ENCODE measurements at places on chromosomes 4 and X. TPM values are rescaled to one million over a fixed set of nuclear protein-coding genes. Genes with fewer than 3 reads are reported as not detected.

- DNase-seq = peak; percentile 77
Measured at GRCh38 chrX:153981771-153982533, 9.4 kb downstream of the TMEM187 start.

- peak; percentile 11 for DNase-seq
Measured at GRCh38 chrX:110156167-110156754, 153.3 kb downstream of the TMEM164 start.

- DNase-seq = no peak
Measured at GRCh38 chrX:101691835-101692234, 32.2 kb upstream of the ARMCX2 start.

- DNase-seq = no peak
Measured at GRCh38 chrX:48491809-48492208, 15.8 kb downstream of the FTSJ1 start.

- no peak for DNase-seq
Measured at GRCh38 chrX:132948648-132949260, 9.7 kb downstream of the HS6ST2 start.

DNA sequence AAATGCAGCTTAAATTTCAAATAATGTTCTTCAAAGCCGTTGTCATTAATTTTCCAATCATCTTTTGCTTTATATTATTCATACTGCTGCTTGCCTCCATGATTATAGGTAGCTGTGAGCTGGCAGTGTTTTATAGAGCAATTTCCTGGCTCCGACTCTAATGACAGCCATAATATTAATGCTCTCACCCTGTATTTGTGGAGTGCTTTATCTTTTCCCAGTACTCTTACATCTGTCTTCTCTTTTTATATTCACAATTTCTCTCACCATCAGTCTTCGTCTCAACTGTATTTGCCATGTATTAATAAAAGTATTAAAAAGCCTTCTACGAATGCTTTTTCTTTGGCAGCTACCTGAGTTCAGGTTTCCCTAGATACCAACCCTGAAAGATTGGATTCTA lies 21.0 kb downstream of the ATXN3L start:
- no peak for DNase-seq

DNA sequence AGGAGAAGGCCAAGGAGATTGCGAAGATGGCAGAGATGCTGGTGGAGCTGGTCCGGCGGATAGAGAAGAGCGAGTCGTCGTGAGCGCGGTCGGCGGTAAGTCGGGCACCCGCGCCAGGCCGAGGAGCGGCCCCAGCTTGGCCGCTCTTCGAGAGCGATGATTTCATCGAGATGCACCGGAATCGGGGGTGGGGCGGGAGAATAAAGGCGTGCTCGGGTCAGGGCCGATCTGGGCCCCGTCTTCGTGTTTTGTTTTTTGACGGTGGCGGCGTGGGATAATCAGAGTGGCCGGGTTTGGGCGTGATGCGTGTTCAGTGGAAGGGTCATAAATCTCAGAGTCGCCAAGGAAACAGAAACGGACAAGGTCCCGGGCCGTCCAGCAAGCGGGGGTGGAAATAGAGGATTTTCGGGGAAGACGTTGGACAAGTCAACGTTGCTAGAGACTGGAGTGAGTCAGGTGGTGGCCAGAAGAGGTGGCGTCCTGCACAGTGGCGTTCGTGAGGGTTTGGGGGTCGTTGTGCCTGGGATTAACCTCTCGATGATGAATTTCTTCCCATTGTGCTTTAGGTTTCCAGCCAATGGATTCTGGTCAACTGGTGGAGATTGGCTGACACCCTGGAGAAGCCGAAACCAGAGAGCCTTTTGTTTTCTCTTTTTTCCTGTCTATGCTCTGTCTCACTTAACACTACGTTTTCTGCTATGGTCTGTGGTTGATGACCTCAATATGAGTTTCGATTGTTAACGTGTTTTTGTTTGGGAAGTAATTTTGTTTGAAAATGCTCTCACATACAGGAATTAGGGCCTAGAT lies 882 bp downstream of the MRFAP1 start:
- DNase-seq = peak; percentile 52

DNA sequence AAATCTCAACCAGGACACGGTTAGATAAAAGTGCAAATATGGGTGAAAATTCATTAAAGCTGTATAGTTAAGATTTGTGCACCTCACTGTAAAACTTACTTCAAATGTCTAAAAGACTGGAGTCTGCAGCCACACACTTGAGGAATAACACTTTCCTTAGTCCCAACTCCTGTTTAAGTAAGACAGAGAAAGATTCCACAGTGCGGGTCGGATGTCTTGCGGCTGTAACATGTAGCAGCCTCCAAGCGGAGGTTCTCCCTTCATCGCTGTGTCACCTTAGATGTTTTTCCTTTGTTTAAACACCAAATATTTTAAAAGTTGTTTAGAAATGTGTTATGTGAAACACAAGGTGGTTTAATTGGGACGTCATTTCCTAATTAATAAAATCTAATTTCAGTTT lies 905 bp upstream of the MAEA start:
- no peak for DNase-seq

GRCh38 chr4:100913685-100914084 lies 395.9 kb upstream of the EMCN start:
- no peak for DNase-seq

GRCh38 chrX:20623448-20623847 lies 356.7 kb upstream of the RPS6KA3 start:
- DNase-seq = no peak

- DNase-seq = no peak
Measured at GRCh38 chr4:158793021-158793420, 24.2 kb downstream of the FNIP2 start.

DNA sequence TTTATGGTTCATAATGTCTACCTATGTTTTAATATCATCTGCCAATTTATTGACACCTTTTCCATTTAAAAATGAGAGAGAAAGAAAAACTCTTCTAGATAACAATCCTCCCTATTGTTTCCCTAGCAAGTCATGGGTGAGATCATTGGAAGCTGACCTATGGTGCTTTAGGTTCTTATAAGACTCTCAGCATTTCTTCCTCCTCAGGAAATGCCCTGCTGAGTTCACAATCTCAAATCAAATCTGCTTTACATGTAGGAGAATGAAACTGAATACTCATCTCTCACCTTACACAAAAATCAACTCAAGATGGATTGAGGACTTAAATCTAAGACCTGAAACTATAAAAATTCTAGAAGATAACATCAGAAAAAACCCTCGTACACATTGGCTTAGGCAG lies 267.4 kb downstream of the RAPGEF2 start:
- DNase-seq = no peak

- no peak for DNase-seq
Measured at GRCh38 chr4:177737387-177737940, 295.2 kb upstream of the AGA start.

DNA sequence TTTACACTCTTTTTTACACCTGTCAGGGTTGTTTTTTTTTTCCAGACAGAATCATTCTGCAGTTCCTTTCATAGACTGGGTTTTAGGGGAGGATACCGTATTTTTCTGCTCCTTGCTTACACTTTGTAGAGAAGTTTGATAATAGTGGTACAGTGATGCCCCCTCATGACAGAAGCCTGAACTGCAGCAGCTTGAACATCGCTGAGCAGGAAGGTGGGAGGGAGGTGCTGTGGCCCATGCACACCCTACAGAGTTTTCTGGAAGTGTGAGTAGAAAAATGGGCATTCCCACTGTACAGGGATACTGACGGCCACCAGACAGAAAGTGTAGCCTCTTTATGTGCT lies 54.5 kb downstream of the RAB40A start:
- peak; percentile 74 for DNase-seq

GRCh38 chrX:15398874-15399273 lies 14.7 kb upstream of the VEGFD start:
- DNase-seq = no peak

DNA sequence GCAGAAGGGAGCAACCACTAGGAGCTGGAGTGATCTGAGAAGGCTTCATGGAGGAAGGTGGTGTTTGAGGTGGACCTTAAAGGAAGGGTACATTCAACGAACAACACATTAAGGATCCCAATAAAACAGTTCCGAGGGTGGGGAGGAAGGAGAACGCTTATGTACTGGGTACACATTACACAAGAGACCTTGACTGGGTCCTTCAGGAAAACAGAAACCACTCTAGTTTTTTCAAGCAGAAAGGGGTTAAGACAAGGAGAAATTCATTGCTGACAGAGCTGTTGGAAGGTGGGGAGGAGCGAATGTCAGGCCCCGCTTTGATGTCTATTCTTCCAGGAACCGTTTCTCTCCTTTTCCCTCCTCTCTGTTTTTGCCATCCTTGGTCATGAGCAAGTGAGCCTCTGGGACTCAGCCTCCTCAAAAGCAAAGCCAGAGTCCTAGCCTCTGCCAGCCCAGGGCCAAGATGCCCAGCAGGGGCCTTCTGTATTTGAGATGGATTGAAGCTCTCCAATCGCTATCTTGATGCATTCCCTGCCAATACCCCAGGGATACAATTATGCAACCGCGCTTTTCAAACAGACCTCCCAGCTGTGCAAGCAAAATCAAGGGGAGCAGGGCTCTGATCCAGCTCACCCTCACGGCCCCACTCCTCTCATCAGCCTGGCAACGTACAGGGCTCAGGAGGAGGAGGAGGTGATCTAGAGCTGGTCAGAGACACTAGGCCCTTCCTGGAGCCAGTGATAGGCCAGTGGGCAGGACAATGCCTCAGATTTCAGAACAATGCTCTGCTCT lies 48.4 kb downstream of the ZBTB49 start:
- no peak for DNase-seq

DNA sequence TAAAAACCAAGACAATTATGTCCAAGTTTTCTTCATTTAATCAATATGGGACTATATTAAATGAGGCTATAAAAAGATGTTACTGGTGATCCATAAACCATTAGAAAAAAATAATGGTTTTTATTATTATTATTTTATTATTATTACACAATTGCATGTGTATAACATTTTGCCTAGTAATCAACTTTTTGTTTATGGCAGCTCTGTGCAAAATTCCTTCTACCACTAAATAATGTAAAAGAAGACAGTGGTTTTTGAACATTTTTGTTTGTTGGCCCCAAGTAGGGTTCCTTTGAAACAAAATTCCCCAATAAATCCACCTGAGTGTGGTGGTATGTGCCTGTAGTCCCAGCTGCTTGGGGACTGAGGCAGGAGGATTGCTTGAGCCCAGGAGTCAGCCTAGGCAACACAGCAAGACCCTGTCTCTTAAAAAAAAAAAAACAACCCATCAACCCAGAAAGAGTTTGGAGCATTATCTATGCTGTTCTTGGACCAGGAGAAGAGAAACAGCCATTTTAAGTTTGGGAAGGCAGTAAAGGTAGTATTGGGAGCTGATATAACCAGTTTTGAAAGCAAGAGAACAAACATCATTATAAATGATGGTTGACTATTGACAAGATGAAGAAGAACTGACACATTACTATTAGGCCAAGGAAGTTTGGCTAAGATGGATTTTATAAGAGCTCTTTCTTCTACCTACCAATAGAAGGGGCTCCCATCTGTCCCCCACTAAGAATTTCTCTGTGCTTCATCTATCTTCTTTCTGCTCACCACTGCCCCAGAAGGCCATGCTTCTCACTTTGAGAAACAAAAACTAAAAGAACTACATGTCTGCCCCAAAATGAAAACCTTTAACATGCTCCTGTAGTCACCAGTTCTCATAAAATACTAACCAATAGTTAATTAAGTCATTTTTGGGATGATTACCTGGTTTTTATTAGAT lies 2.2 kb downstream of the TMEM156 start:
- DNase-seq = peak; percentile 28

- DNase-seq = peak; percentile 5
Measured at GRCh38 chrX:84729809-84730208, 227.6 kb upstream of the HDX start.

GRCh38 chr4:65023081-65023480 lies 613.8 kb upstream of the TECRL start:
- DNase-seq = no peak

DNA sequence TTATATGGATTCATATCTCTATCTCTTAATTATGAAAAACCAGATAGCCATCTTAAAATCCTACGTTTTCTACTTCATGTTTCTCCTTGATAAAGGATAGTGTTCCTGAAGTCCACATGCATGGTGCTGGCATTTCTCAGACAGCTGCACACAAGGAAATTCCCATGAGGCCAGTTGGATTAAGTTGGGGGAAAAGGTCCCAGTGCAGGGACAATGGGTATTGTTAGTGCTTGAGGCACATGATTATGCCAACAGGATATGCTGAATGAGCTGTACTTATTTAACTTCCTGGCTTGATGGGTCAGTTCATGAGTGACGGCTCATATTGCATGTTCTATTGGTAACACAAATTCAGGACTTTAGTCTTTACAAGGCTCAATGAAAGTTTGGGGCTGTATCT lies 913.9 kb upstream of the NDST4 start:
- DNase-seq = no peak

GRCh38 chr4:29900336-29900735 lies 819.8 kb upstream of the PCDH7 start:
- DNase-seq = no peak

DNA sequence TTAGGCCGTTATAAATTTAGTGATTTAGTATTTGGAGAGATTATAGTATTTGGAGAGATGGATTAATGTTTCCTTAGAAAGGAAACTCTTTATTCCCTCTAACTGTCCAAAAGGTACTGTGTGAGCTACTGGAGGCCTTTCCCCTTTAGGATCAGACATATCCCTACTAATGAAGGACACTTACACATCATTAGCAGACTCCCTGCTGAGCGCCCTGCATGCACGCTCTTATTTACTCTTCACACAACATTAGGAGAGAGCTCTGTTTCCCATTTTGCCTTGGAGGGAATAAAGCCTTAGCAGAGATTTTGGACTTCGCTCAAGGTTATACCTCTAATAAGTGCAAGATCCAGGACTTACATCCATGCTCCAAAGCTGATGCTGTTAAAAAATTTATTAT lies 17.8 kb upstream of the STOX2 start:
- no peak for DNase-seq

GRCh38 chr4:78923464-78924312 lies 15.6 kb downstream of the PAQR3 start:
- DNase-seq = no peak

Gene CXorf65
- total RNA-seq = 25.3 TPM

Gene TEX13D
- not detected for total RNA-seq

Gene KDR
- not detected for total RNA-seq

Gene SASH3
- total RNA-seq = 264 TPM

Gene USP17L17
- not detected for total RNA-seq

Gene YY2
- total RNA-seq = 1.5 TPM

Gene LRIT3
- 0.15 TPM for total RNA-seq

Gene PDE6B
- 18.7 TPM for total RNA-seq

Gene EDA
- total RNA-seq = 1.9 TPM
